ENCODE measurements at places on chromosomes 5 and 9.

- DNase-seq = no peak
These were observed 4.8 kb downstream of the NR2F1 start for GRCh38 chr5:93587597-93588351.

DNA sequence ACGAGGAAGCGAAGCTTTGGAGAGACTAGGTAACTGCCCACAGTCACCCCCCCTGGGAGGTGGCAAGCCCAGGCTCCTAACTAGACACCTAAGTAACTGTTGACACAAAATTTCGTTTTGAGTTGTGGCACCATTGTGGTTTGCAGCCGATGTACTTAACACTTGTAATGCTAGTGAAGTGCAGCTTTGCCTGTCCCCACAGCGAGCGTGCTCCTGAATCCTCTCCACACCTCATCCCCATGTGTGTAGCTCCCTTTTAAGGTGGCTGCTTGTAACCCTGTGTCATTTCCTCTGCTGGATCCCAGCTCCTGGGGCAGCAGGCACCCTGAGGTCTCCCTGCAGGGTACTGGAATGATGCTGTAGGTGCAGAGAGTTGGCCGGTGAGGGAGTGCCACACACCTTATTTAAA, 114.9 kb downstream of the TRIO start:
- peak; percentile 27 for DNase-seq

- peak; percentile 61 for DNase-seq
These were observed 2.7 kb upstream of the ANXA2R start for GRCh38 chr5:43042626-43043399.

DNA sequence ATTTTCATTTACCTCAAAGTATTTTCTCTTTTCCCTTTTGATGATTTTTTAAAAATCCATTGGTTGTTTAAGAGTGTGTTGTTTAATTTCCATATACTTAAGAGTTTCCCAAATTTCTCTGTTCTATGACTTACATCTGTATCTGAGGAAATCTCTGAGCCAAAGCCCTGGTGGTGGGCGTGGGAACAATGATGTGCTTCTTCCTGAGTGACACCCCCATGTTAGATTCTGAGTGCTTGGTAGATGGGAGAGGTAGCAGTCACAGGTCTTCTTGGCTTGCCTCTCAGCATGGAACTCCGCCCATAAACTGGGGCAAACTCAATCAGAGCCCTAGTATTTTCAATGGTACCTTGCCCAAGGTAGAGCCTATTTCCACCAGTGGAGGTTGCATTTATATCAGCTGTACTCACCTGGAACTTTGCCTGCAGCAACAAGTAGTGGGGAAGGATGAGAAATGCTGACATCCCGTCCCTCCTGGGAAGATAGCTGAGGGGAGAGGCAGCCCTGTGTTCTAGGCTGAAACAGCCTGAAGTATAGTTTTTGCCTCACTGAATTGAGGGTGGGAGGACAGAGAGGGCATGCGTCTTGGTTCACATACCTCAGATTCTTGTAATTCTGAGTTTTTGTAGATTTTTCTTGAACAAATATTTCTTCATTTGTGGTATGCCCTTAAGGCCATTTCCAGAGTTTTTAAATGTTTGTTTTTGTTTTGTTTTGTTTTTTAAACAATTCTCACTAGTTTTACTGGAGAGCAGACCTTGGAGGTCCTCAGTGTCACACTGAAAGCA, 26.4 kb downstream of the C9orf43 start:
- no peak for DNase-seq

DNA sequence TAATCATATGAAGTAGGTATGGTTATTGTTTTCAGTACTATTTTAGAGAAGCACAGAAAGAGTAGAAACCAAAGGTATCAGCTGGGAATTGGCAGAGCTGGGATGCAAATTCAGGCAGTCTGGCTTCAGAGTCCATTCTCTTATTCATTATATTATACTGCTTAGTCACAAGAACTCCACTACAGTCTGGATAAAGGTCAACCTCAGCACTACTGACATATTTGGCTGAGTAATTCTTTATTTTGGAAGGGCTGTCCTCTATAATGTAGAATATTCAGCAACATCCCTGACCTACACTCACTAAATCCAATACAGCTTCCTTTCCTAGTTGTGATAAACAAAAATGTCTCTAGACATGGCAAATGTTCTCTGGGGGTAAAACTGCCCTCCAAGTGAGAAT, 37.6 kb downstream of the PTGER4 start:
- no peak for DNase-seq

DNA sequence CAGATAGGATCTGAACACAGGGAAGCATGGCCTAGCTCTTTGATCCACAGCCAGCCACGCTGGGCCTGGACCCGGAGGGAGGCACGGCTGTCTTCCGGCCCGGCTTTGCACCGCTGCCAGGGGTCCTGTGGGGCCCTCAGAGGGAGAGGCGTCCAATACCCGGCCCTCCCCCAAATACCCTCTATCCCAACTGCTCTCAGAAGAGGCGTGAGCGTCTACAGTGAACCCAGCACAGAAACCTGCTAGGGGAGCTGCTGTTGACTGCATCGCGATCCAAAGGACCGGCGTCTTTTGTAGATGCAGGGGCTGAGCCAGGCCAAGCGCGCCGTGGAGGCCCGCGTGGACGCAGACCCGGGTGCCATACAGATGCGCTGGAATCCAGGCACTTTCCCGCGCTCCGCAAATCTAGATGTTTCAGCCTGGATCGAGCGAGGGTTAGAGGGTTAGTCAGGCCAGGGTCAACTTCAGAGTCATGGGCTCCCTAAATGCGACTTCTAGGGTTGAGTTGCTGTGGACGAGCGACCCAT, 1.1 kb upstream of the TCF7 start:
- no peak for DNase-seq

DNA sequence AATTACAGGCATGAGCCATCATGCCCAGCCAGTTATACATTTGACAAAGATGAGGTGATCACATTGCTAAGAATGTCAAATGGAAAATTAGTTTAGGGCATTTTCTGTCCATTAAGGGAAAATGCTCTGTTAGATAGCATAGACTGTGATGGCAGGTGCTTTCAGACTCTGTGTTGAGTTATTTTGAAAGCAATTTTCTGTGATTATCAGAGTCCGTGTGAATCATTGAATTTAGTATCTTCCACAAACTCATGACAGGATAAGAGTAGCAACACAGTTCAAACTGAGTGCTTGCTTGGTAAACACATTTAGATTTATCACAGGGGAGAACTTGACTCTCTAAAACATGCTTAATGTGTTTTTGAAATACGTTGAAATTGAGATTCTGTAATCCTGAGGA, 69.0 kb downstream of the GAPVD1 start:
- DNase-seq = no peak

DNA sequence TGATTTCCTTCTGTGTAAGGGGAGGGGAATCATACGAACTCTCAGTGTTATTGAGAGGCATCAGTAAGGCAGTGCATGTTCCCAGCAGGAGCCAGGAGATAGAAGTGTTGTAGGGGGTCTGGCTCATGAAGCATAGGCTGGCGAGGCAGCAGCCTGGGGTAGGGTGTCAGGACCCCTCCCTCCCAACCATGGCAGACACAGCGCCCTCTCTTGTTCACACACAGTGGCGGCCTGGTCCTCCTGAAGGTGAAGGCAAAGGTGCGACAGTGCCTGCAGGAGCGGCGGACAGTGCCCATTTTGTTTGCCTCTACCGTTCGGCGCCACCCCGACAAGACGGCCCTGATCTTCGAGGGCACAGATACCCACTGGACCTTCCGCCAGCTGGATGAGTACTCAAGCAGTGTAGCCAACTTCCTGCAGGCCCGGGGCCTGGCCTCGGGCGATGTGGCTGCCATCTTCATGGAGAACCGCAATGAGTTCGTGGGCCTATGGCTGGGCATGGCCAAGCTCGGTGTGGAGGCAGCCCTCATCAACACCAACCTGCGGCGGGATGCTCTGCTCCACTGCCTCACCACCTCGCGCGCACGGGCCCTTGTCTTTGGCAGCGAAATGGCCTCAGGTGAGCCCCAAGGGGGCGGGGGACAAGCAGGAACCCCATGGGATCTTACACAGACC, 4.7 kb downstream of the SLC27A4 start:
- DNase-seq = no peak

- DNase-seq = no peak
These were observed 194.7 kb upstream of the FREM1 start for GRCh38 chr9:15104826-15105420.

DNA sequence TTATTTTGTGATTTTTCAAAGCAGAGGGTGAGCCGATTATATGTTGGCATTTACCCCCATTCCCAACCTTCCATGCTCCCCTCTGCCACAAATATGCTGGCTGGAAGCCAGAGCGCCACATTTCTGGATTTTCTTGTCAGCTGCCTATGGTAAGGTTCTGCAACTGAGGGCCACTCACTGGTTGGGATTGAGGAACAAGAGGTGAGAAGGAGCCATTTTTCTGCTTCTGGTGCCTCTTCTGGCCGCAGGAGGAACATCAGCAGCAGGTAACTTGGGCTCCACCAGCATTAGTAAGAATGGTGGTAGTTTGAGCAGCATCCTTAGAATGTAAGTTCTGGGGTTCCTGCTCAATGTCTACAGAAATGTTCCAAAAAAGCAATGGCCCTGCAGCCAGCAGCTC, 159.5 kb upstream of the MAST4 start:
- DNase-seq = no peak

GRCh38 chr5:1930501-1930879, 47.8 kb upstream of the IRX4 start:
- no peak for DNase-seq

All from stimulated activated naive B cell treated with anti-CD40 and anti-IgM and Interleukin-4, amounts not matched to agents 10 μg/mL and 1 μg/mL and 100 μg/mL, for 72 hours (primary cell).